ENCODE measurements at places on chromosomes 1 and 21. TPM values are rescaled to one million over a fixed set of nuclear protein-coding genes. Genes with fewer than 3 reads are reported as not detected.
A peak's percentile ranks its signal among the peaks of the same experiment; 100 is the strongest.

- DNase-seq = no peak
These were observed 2.8 kb downstream of the MRTO4 start for GRCh38 chr1:19254416-19254815.

DNA sequence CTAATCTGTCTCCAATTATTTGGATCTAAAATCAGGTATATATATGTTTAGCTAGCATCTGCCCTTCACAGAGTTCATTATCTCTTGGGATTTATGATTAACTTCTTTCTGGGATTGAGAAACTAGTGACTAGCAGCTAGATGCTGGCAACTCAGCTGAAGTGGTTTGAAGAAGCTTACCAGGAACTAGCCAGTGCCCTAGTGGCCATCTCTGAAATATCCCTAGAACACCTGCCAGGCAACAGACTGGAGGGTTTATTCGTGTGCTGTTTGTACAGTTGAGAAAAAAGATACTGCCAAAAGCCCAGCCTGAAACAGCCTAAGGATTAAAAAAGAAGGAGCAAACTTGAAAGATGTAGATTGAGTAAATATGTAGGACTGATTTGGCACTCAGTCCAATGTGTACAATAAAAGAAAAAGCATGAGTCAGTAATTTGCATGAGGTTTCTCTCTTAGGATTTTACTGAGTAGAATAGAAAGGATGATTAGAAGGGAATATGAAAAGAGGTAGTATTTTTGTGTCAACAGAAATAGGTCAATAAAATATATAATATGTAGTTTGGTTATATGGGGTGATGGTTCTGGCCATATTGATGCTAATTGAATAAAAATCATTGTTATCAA, 1144.6 kb upstream of the ADGRL2 start:
- no peak for DNase-seq

DNA sequence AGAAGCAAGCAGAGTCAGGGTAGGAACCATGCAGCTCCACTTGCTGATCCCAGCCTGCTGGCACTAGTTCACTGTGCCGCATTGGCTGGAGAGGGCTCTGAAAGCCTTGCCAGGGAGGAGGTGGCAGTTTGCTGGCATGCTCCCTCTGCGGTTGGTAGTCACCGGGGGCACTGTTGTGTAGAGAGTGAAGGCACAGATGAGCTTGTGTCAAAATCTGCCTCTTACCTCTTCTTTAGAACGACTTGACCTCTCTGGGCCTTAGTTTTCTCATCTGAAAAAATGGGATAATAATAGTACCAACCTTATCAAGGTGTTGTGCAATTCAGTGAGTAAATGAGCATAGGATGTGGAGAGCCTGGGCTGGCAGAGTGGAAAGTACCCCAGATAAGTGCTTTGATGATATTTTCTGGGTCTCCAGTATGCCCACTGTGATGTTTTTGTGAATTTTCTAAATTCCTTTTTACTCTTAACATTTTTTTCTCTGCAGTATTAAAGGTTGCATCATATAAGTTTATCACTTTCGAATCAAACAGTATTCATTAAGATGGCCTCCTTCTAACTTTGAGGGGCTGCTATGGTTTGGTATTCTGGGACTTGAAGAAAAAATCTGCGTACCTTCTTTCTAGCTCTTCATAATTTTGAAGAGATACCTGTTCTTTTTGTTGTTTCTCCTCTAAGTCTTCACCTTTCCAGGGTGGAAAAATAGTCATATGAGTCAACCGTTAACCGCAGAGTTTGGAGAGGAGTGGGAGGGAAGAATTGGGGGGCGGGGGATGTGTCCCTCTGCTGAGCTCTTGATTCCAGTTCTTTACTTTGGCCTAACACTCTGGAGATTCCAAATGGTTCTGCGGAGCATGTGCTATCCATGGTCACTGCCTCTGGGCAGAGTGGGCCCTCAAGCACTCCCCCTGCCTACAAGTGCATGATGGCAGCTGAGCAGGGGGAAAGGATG, 26.8 kb downstream of the SZRD1 start:
- DNase-seq = no peak

UBASH3A gene
- 0.16 TPM for polyA plus RNA-seq

COL11A1 gene
- polyA plus RNA-seq = not detected

DNA sequence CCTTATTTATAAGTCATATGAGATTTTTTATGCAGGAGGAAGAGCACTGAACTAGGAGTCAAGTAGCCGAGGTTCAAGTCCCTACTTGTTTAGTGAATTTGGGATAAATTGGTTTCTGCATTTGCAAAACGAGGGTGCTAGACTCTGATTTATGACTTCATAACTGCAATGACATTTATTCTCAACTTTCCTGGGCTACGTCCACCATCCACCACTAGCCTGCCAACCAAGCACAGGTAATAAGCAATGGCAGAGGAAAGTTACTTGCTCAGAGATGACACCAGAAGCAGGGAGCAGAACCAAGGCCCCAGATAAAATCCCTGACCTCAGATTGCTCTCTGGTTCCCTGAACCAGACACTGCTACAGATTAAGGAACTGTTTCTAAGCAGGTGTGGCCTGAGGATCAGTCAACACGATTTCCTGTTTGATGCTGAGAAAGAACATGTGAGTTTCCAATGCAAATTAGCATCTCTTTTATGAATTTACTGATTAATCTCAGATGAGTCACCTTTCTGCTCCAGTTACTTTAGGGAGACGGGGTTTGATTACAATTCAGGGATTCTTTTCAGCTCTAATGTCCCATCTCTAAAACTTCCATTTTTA, 52.7 kb downstream of the PLPP3 start:
- DNase-seq = peak; percentile 70

DNA sequence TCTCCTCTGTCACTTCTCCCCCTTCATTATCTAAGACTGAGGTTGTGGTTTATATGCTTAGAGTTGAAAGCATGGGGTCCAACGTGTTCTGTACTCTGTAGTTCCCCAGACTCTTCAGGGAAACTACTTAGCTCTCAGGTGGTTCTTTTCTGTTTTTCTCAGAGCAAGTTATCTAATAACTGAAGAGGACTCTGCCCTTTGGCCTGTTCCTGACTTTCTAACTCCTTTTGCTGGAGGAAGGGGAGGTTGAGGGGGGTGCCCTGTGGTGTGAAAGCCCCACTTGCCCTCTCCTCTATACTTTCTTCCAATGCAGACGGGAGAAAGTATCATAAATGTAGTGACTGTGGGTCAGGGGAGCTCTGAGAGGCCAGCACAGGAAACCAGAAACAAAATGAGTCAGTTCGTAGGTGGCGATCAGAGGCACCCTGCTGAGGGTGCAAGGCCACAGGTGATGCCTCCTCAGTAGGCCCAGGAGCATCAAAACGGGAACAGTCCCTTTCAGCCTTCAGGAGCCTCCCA, 5.0 kb downstream of the SLC25A44 start:
- DNase-seq = no peak

CALML6 gene
- polyA plus RNA-seq = not detected

GRCh38 chr1:111483166-111483565, 9.4 kb downstream of the C1orf162 start:
- no peak for DNase-seq

PFKFB2 gene
- polyA plus RNA-seq = 5.8 TPM

GRCh38 chr1:177020851-177021589, 143.5 kb downstream of the ASTN1 start:
- no peak for DNase-seq

DNA sequence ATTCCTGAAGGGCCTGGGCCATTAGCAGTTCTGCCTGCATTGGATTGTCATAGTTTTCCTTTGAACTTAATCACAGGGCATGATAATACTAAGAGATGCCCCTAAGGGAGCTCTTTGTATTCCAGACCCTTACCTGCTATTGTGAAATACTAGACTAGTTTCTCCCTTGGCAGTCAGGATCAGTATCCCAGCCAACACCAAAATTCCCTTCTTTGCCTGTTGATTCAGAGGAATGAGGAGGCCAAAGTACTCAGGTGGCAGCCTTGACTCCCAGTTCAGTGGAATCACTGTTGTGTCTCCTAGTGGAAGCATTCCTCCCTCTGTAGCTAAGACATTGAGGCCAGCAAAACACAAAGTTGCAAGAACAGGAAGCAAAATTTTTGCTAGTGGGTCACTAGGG, 20.7 kb downstream of the SLAMF7 start:
- no peak for DNase-seq

- DNase-seq = no peak
These were observed 7.6 kb upstream of the RAP1A start for GRCh38 chr1:111611986-111612385.

GRCh38 chr1:148166558-148167492, 14.7 kb upstream of the NBPF11 start:
- no peak for DNase-seq

DNA sequence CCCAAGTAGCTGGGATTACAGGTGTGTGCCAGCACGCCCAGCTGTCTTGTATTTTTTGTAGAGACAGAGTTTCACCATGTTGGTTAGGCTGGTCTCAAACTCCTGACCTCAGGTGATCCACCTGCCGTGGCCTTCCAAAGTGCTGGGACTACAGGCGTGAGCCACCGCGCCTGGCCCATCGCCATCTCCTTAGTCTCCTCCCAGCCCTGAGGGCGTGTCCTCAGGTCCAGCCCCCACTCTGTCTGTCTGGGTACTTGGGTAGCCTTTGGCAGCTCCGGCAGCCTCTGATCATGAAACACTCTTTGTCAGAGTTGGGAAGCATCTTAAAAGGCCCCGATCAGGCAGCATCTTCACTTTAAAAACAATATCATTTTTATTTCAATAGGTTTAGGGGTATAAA, 90.3 kb upstream of the DISP3 start:
- DNase-seq = no peak

ZNF683 gene
- polyA plus RNA-seq = not detected

ELAPOR1 gene
- polyA plus RNA-seq = 0.04 TPM

DNA sequence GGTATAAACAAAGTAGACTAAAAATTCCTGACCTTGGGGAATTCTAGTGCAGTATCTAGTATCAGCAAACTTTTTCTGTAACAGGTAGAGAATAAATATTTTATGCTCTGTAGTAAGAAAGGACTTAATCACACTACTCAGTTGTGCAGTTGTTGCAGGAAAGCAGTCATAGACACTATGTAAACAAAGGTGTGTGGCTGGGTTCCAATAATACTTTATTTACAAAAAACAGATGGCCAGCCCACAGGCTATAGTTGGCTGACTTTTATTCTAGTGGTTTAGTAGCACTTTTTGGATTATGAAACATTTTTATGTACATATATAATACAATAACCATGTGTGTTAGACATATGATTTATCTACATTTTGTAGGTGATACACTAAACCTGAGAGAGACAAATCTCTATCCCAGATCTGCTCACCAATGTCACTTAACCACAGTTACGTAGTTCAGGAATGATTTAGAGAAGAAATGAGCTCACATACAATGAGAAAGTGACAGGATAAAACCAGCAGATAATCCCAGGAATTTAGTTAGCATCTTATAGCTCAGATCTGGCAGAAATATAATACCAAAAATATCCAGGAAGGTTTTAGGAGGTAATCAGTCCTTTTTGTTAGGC, 56.1 kb downstream of the MIER1 start:
- DNase-seq = no peak

DNA sequence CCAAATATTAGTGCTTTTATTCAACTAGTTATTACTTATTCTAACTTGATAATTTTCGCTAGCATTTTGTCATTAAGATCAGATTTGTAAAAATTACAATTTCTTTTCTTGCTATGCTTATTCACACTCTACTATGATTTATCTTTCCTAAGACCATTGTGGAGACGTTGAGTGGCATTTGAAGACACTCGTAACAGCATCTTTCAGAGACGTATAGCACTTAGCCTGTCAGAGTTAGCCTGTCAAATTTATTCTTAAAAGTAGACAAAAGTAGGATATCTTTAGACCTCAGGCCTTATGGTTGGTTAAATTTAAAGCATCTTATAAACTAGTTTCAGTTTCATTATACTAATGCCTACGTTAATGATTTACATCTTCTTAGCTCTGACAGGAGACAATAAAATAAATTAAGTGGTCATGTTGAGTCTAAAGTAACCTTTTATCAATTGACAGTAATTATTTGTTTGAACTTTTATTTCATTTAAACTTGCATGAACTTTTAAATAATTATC, 1410.1 kb downstream of the MRPL39 start:
- no peak for DNase-seq

- DNase-seq = no peak
These were observed 409.9 kb downstream of the HLX start for GRCh38 chr1:221289103-221289502.

DNA sequence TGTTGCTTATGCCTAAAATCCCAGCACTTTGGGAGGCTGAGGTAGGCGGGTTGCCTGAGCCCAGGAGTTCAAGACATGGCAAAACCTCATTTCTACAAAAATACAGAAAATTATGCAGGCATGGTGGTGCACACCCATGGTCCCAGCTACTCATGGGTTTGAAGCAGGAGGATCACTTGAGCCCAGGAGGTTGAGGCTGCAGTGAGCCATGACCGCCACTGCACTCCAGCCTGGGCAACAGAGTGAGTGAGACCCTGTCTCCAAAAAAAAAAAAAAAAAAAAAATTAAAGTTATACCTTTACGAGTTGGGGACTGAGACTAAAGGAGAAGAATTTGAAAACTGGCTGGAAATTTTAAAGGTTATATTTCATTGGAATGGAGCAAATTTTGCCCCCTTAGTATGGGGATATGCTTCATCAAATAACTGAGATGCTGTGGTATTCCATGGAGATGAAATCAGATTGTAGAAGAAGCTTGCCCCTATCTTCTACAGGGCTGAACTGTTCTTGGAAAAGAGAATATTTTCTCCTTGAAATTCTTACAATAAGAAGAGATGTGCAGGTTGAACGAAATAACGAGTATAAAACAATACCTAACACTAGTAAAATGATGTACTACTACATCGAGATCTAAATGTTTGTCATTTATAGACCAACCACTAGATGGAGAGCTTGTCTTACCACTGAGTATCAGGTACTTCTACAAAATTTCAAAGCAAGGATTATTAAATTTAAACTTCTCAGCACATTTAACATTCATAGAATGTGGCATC, 34.9 kb upstream of the SCYL3 start:
- DNase-seq = peak; percentile 25

DNA sequence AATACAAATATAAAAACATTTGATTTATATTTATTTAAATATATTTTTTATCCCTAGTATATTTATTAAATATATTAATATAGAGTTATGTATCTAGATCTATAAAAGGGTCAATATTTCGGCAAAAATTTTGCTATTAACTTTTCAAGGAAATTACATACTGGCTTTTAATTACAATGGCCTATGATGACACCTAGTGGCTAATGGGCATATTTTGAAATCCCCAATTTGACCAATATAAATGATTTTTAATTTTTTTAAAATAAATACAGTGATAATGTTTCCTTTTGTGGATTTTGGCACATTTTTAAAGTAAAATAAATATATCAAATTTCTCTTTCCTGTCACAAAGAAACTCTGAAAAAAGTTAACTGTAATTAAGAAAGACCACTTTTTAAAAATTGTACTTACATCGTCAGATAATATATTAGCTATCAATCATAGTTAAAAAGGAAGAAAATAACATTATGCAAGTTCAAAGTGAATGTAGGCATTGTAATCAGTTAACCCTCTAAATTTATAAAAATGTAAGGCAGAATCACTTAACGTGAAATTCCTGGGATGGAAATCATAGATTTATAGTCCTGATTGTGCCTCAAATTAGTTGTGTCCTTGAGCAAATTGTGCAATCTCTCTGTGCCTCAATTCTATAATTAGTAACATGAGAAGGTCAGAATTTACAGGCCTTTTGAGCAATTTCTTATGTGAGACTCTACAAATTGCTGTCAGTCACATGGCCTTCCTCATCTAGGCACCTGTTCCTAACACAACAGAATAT, 25.6 kb upstream of the RGS13 start:
- DNase-seq = no peak

EBNA1BP2 gene
- polyA plus RNA-seq = 50.6 TPM

- peak; percentile 61 for DNase-seq
These were observed 29.1 kb upstream of the JUN start for GRCh38 chr1:58812926-58813325.
